Right cardiac atrium (tissue), 5 donors: ENCODE measurements at places on chromosomes 7 and 10. TPM values are rescaled to one million over a fixed set of nuclear protein-coding genes. Genes with fewer than 3 reads are reported as not detected.

Gene MRLN
- polyA plus RNA-seq, result not detected

Gene C10orf67
- 0.27 TPM for polyA plus RNA-seq

Gene SPDYE1
- polyA plus RNA-seq, result 0.02 TPM

Gene CCDC146
- polyA plus RNA-seq, result 6.0 TPM

Gene THNSL1
- polyA plus RNA-seq, result 3.1 TPM

Gene AKR1E2
- polyA plus RNA-seq, result 3.1 TPM

Gene CYP3A4
- 0.16 TPM for polyA plus RNA-seq

Gene GALNT11
- polyA plus RNA-seq, result 18.1 TPM

Gene RFC2
- polyA plus RNA-seq, result 9.4 TPM

Gene BAIAP2L1
- 2.1 TPM for polyA plus RNA-seq

Gene PYROXD2
- 7.9 TPM for polyA plus RNA-seq

Gene HSPA12A
- polyA plus RNA-seq, result 8.4 TPM

Gene PDE1C
- polyA plus RNA-seq, result 23.2 TPM

Gene APBB1IP
- 2.8 TPM for polyA plus RNA-seq

Gene ELFN1
- 9.1 TPM for polyA plus RNA-seq

Gene STEAP1
- 1.9 TPM for polyA plus RNA-seq

Gene FAM25A
- polyA plus RNA-seq, result not detected

Gene MGAM2
- 0.02 TPM for polyA plus RNA-seq

Gene EPO
- not detected for polyA plus RNA-seq

Gene SERPINE1
- 4.5 TPM for polyA plus RNA-seq

Gene TMEM213
- polyA plus RNA-seq, result not detected

Gene DNAH11
- polyA plus RNA-seq, result 0.86 TPM

Gene GPRIN2
- not detected for polyA plus RNA-seq

Gene PAPOLB
- polyA plus RNA-seq, result 0.16 TPM

Gene RADIL
- 4.7 TPM for polyA plus RNA-seq

Gene MLXIPL
- 14.8 TPM for polyA plus RNA-seq

Gene CLCN1
- polyA plus RNA-seq, result not detected

Gene CPED1
- polyA plus RNA-seq, result 3.9 TPM

Gene CREB5
- polyA plus RNA-seq, result 20.4 TPM

Gene GLI3
- 0.50 TPM for polyA plus RNA-seq

Gene CABCOCO1
- 0.09 TPM for polyA plus RNA-seq

Gene PTPN20
- 6.7 TPM for polyA plus RNA-seq

Gene OR2F2
- not detected for polyA plus RNA-seq

Gene CNPY1
- not detected for polyA plus RNA-seq
